ENCODE measurements at places on chromosomes 6 and 20.

GRCh38 chr20:50101281-50101680 is 11.7 kb downstream of the UBE2V1 start:
- no peak for DNase-seq

DNA sequence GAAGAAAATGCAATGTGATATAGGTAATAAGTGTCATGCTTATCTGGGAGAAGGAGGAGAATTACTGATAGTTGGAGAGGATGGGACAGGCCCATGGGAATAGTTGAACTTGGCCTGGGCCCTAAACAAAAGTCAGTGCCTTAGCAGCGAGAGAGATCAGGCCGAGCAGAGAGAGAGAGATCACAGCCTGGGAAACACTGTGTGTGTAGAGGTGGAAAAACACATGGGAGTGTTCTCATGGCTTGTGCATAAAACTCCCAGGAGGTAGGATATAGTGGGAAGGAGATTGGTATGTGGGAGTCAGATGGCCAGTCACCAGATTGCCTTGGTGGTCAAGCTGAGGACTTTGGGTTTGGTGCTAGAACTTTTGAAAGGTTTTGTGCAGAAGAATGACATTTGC is 47.6 kb downstream of the FIG4 start:
- no peak for DNase-seq

- DNase-seq, result no peak
Measured at GRCh38 chr6:108946695-108947094, 98.5 kb downstream of the ARMC2 start.

- DNase-seq, result no peak
Measured at GRCh38 chr20:22425344-22426295, 158.8 kb downstream of the FOXA2 start.

GRCh38 chr6:106316375-106316766 is 9.2 kb downstream of the ATG5 start:
- no peak for DNase-seq

DNA sequence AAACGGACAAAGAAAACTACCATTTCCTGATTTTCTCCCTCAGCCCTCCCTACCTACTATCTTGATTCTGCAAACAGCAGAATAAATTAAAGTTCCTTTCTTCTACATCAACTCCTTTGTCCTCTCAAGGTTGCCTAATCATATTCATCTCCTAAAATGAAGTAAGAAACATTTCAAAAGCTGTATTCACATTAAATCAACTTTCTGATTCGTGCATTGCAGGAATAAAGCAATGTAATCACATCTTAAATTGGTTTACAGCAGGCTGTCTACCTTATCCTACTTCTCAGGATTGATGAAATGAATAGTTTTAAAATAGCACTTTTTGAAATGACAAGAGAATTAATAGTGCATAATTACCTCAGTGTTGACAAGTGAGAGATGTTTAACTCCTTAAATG is 25.1 kb downstream of the PRKN start:
- DNase-seq, result no peak

- DNase-seq, result no peak
Measured at GRCh38 chr6:12269110-12269509, 21.1 kb upstream of the EDN1 start.

- DNase-seq, result no peak
Measured at GRCh38 chr6:21491955-21492354, 101.6 kb upstream of the SOX4 start.

DNA sequence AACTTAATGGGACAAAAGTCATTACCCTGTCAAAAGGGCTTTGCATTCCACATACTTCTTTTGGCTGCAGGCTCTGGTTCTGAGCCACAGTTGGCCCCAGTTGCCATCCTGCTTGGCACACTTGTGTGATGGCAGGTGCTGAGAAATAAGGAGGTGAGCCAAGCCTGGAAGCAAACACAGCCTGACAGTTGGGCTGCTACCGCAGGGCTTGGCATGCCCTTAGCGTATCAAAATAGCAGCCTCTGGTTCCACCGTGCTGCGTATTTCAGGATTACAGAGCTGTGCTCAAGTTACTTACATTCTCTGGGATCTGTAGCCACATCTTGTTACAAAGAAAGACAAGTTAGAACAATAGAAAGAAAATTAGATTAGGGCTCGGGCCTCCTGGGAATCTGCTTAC is 11.1 kb downstream of the MTHFD1L start:
- no peak for DNase-seq

DNA sequence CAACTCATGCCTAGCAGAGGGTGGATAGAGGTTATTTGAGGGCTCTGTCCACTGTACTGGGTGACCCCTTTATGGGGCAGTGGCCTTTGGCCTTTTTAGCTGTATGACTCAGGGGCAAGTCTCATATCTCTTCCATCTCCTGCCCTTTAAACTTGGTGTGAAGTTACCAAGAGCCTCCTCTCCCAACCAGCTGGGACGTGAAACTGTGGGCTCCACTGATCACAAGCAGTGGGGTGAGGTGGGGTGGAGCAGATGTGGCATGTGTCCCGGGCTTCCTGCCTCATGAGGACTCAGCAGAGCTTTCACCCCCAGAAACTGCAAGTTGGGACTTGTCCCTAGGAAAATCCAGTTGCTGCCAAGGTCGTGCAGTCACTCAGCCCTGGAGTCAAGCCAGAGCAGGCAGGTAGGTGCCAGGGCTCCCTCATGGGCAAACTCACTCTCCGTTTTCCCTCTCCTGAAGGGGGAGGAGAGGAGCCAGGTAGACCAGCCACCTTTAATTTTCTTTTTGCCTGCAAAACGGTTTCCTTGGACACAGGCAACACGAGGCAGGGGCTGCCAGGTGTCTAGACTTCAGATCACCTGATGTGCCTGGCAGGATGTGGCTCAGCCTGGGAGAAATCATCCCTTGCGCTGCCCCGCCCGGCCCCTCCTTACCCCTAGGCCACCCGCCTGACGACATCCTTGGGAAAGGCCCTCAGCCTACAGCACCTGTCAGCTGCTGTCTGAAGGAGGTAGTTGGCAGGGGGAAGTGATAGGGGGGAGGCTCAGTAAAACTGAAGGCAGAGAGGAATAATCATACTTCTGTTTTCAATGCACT is 4.0 kb downstream of the CDKN1A start:
- peak; percentile 37 for DNase-seq

- DNase-seq, result no peak
Measured at GRCh38 chr20:10316582-10316981, 98.0 kb downstream of the SNAP25 start.

- peak; percentile 55 for DNase-seq
Measured at GRCh38 chr6:150599199-150600009, at the start of gene PLEKHG1. PLEKHG1 (plus strand) TSS chr6:150599885; CDS start chr6:150733682, 133,797 bp downstream.

- DNase-seq, result no peak
Measured at GRCh38 chr20:35721219-35721618, 20.8 kb downstream of the RBM39 start.

DNA sequence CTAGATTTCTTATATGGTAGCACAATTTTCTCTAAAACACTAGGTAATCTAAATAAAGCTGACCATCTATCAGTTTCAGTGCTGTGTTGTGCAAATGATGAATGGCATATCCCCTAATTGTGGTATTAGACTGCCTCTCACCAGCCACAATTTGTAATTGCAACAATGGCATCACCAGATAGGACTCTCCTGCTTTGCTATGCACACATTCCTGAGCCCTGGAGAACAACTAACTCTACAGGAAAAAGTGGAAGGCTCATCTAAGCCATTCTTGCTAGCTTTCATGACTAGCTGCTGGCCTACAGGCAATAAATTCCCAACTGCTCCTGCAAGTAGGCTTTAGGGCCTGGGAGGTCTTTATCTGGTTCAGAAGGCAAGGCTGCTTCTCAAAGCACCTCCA is 974.1 kb downstream of the EYS start:
- no peak for DNase-seq

GRCh38 chr6:111606620-111607115 is 990 bp upstream of the TRAF3IP2 start:
- DNase-seq, result no peak

DNA sequence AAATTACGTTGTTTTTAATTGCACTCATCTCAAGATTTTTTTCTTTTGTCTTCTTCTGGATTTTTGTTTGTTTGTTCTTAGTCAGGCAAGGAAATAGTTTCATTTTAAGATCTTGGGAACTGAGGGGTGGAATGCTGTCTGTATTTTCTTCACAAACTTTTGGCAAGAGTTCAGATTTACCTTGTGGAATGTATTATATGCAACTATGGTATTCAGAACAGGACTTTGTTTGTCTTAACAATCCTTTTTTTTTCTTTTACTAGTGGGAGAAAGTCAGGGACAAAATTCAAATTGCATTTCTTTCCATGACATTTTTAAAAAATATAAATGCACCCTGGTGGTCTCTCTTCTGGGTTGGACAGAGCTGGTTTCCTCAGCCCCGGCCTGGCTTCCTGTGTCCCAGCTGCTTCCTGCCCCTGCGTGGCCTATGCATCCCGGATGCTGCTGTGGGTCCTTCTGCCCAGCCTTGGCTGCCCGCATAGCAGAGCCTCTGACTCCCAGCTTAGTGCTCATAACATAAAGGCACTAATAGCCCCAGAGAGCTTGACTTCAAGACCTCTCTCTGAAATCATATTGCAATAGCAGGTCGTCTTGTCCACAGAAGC is 520.7 kb downstream of the QKI start:
- DNase-seq, result no peak

DNA sequence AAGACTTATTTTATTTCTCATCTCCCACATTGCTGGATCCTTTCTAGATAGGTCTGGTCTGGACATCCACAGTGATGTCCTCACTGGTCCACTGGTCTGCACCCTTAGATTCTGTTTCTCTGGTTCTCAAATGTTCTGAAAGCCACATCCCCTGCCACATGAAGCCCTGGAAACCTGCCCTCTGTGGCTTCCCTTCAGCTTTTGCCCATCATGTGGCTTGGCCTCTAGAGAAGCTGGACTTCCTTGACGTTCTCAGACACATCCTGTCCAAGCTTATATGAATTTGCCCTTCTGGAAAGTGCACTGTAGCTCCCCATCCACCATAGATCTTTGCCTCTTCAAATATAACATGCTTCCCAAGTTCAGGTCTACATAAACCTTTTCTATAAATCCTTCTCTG is 18.5 kb downstream of the CST4 start:
- DNase-seq, result no peak

DNA sequence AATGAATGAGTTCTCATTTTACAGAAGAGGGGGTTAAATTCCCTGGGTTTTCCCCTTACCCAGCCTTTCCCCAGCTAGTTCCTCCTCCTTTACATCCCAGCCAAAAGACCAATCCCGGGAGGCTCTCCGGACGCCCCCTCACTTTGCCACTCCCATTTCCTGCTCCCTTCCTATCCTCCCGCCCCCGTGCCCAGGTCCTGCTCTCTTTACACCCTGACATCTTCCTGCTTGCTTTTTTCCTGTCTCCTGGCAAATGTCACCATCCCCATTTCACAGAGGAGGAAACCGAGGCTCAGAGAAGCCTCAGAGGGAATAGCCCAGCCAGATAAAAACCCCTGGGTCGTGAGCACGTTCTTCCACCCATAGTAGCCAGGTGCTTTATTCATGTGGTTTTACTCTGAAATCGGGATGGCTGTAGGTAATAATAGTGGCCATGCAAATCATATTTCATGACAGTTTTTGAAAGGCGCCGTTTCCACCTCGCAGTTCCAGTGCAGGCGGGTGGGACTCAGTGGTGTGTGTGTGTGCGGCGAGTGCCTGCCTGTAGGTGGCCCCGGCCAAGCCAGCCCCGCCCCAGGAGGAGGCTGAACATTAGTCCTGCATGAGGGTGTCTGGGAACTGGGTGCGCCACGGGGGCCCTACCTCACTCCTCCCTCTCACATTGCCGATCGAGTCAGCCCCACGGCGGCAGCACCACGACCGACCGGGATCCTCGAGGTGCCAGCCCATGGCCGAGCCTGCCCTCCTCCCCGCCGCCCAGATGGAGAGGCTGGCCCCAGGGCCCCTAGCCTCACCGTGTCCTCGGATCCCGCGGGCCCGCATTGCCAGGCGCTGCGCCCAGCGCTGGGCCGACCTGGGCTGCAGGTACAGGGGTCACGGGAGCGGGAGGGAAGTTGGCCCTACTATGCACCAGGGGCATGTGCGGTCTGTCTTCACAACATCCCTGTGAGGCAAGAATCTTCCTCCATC is at the start of gene ARHGAP40:
ARHGAP40 (plus strand) TSS at position 594 of the 969 bp plus-strand sequence.
- DNase-seq, result no peak

GRCh38 chr20:32034581-32035425 is 17.2 kb upstream of the HCK start:
- no peak for DNase-seq

GRCh38 chr6:123316733-123317323 is 319.9 kb downstream of the TRDN start:
- DNase-seq, result no peak

GRCh38 chr6:114740547-114740946 is 397.7 kb upstream of the HS3ST5 start:
- no peak for DNase-seq

DNA sequence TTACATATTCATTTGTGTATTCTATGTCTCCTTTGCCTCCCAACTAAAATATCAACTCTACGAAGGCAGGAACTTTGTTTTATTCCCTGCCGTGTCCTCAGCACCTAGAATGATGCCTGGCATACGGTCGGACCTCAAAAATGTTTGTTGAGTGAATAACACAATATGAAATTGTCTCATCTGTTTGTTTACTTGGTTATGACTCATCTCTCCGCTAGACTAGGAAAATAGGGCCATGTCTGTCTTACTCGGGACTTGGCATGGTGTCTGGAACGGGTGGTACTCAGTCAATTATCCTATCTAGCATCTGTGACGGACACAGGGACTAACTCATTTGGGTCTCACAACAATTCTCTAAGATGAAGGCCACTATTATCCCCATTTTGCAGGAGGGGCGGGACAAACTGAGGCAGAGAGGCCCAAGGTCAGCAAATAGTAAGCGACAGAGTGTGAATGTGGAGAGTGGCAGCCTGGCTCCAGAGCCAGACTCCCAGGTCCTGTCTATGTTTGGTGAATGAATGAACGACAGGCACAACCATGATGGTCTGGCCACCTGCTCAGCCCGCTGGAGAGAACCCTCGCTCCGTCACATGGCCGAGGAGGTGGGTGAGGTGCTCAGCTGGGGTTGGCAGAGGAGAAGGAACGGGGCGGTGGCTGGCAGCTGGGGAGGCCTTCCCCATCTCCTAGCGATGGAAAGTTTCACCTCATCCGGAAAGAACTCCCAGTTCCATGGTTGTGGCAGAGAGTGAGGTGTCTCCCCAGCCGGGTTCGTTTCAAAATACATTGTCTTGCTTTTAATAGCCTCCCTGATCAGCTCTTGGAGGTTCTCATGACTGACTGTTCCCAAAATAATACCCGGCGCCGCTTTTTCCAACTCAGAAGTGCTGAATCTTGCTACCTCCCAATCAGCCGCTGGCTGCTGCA is 27.6 kb upstream of the NFATC2 start:
- no peak for DNase-seq

Data from activated CD8-positive, alpha-beta memory T cell treated with anti-CD3 and anti-CD28 coated beads, Interleukin-2, amount 50 U/mL, for 4 hours (primary cell).